Activated T-cell treated with anti-CD3 and anti-CD28 coated beads, Interleukin-2, amount 50 U/mL, for 72 hours (primary cell): ENCODE measurements at places on chromosomes 1 and 21. TPM values are rescaled to one million over a fixed set of nuclear protein-coding genes. Genes with fewer than 3 reads are reported as not detected.

- DNase-seq: no peak
- no peaks in the 10 kb centered on the region for H3K27me3 ChIP-seq
- no peak overlapping the region for H3K27ac ChIP-seq
- peaks cover 54% of the 10 kb centered on the region for H3K4me1 ChIP-seq
- H3K36me3 ChIP-seq: peaks cover 9% of the 10 kb centered on the region
These were observed 66.7 kb downstream of the OLFML2B start for GRCh38 chr1:161956930-161957329.

GRCh38 chr1:183589874-183590243, 400 bp downstream of the NCF2 start:
- no peaks in the 10 kb centered on the region for H3K27me3 ChIP-seq
- peaks cover 55% of the 10 kb centered on the region for H3K4me1 ChIP-seq
- H3K4me3 ChIP-seq: peak overlapping the region; percentile 89
- H3K27ac ChIP-seq: peak overlapping the region; percentile 83
- no peak for DNase-seq

DNA sequence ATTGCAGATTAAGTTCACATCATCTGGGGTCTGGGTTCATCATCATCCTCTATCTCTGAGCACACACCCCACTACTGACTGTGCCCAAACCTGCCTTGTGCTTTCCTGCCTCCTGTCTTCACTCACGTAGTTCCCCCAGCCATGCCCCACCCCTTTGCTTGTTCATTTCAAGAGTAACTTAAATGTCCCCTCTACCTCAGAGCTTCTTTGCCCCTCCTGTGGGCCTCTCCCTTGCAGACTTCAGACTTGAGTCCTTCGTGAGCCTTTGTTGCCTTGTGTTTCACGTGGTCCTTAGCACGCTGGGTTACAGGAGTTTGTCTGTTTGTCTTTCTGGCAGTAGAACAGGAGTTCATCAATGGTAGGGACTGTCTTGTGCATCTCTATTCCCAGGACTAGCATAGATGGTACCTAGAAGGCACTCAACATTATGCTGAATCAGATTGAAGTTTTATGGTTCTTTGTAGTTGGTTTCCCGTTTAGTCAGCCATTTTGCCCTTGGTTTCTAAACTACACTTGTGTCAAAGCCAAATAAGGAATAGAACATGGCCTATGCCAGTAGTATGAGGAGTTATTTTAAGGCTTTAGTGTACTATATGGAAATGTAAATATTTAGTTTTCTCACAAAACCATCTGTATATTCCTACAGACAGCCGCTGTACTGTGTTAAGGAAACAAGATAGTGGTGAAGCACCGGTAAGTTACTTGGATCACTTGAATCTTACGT, 86.2 kb downstream of the TTC3 start:
- H3K4me3 ChIP-seq: peak overlapping the region; percentile 53
- H3K27ac ChIP-seq: peak overlapping the region; percentile 43
- no peaks in the 10 kb centered on the region for H3K27me3 ChIP-seq
- H3K4me1 ChIP-seq: peaks cover 19% of the 10 kb centered on the region

The OR2T29 gene
- total RNA-seq: not detected

The PCBP3 gene
- total RNA-seq: 24.1 TPM

The BRINP3 gene
- total RNA-seq: not detected

DNA sequence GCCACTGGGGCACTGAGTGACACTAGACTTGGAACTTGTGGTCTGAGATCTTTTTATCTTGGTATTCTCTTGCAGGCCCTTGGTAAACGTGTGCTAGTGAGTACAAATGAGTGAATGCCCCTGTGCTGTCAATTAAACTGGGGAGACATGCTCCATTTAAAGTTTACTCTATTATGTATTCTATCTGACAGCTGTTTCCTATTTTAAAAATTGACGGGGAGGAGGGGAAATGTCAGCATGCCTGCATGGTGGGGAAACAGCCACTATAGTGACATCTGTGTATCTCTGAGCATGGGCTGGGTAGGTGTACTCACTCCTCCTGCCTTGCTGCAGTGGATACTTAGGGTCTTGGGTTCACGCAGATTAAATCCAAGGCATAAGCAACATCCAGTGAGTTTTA, 59.0 kb upstream of the IKBKE start:
- H3K27me3 ChIP-seq: no peaks in the 10 kb centered on the region
- H3K4me3 ChIP-seq: no peak overlapping the region
- H3K27ac ChIP-seq: no peak overlapping the region
- DNase-seq: no peak
- no peaks in the 10 kb centered on the region for H3K4me1 ChIP-seq

DNA sequence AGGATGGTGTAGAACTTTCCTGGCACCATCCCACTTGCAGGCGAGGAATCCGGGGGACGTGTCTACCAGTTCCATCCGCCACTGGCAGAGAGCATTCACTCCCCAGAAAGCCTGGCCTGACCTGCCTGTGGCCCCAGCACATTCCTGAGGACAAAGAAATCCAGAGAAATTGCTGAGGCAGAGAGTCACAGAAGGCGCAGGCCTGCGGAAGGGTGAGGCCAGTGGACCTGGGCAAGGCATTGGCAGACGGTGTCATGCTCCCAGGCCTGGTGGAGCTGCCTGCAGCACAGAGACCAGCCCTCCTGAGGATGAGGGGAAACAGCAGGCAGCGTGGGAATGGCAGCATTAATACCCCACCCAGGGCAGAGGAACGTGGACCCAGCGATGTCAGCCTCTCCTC, 81.2 kb upstream of the F3 start:
- H3K4me1 ChIP-seq: no peaks in the 10 kb centered on the region
- no peak overlapping the region for H3K27ac ChIP-seq
- H3K27me3 ChIP-seq: peaks cover 6% of the 10 kb centered on the region
- no peak overlapping the region for H3K4me3 ChIP-seq
- no peaks in the 10 kb centered on the region for H3K36me3 ChIP-seq
- no peak for DNase-seq

DNA sequence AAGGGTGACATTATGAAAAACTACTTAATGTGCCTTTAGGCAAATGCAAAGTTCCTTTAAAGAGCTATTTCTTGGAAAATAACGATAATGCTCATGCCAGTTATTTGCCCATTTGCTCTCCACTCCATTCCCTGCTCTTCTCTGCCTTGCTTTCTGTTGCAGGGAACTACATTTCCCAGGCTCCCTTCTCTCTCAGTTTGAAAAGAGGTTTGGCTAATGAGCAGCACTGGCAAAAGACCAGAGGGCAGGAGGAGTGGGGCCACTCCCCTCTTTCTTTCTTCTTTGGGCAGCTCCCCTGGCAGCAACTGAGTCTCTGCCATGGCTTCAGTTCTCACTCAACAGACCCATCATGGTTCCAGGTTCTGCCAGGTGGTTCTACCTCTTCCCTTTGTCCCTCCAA, 130.5 kb downstream of the RWDD3 start:
- no peak for DNase-seq
- H3K36me3 ChIP-seq: no peaks in the 10 kb centered on the region
- H3K4me3 ChIP-seq: no peak overlapping the region
- no peaks in the 10 kb centered on the region for H3K4me1 ChIP-seq
- H3K27me3 ChIP-seq: no peaks in the 10 kb centered on the region
- H3K27ac ChIP-seq: no peak overlapping the region

GRCh38 chr1:198493329-198493728, 47.2 kb downstream of the ATP6V1G3 start:
- no peak overlapping the region for H3K27ac ChIP-seq
- no peaks in the 10 kb centered on the region for H3K36me3 ChIP-seq
- H3K4me1 ChIP-seq: peaks cover 12% of the 10 kb centered on the region
- no peak for DNase-seq
- H3K27me3 ChIP-seq: no peaks in the 10 kb centered on the region
- H3K4me3 ChIP-seq: no peak overlapping the region

- H3K4me1 ChIP-seq: no peaks in the 10 kb centered on the region
- peak overlapping the region; percentile 38 for H3K4me3 ChIP-seq
- DNase-seq: peak; percentile 31
- H3K27me3 ChIP-seq: peaks cover 69% of the 10 kb centered on the region
- H3K27ac ChIP-seq: no peak overlapping the region
These were observed 375.7 kb upstream of the CAMK1G start for GRCh38 chr1:209207701-209208286.

GRCh38 chr1:17119773-17120480, 676 bp upstream of the PADI2 start:
- H3K36me3 ChIP-seq: no peaks in the 10 kb centered on the region
- no peak overlapping the region for H3K27ac ChIP-seq
- DNase-seq: no peak
- H3K27me3 ChIP-seq: peaks cover 43% of the 10 kb centered on the region

The CHRM3 gene
- total RNA-seq: 0.28 TPM

GRCh38 chr1:10865518-10866320, 69.3 kb upstream of the CASZ1 start:
- DNase-seq: no peak
- peak overlapping the region; percentile 30 for H3K4me3 ChIP-seq
- no peak overlapping the region for H3K27ac ChIP-seq

DNA sequence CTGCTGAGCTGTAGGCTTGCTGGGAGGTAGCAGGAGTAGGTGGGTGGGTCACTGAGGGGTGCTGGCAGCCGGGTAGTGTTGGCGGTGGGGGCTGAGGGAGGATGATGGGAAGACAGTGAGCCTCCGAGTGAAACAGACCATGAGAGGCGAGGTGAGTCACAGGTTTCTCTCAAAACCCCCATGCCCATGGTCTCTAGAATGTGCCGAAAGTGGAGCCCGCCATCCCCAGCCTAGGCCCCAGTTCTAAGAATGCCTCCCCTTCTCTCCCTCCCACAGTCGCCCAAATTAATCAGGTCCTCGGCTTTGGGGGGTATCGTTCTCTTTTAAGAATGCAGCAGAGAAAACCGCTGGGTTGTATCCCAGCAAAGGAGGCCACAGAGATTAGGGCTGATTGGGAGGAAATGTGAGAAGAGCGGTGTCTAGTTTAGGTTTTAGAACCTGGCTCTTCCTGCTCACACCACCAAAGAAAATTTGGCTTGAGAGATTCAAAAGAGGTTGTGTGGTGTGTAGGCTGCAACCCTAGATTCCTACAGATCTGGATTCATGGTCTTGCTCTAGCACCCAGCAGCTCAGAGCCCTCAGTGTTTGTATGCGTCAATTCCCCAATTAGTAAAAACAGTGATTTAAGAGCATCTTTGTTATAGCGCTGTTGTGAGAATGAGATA, 27.7 kb upstream of the IL19 start:
- H3K4me3 ChIP-seq: peak overlapping the region; percentile 31
- peak; percentile 69 for DNase-seq
- no peaks in the 10 kb centered on the region for H3K36me3 ChIP-seq
- peaks cover 78% of the 10 kb centered on the region for H3K4me1 ChIP-seq
- H3K27me3 ChIP-seq: no peaks in the 10 kb centered on the region
- H3K27ac ChIP-seq: no peak overlapping the region

- no peaks in the 10 kb centered on the region for H3K27me3 ChIP-seq
- peaks cover 7% of the 10 kb centered on the region for H3K36me3 ChIP-seq
- H3K4me3 ChIP-seq: no peak overlapping the region
- DNase-seq: no peak
These were observed 100.4 kb downstream of the ACBD6 start for GRCh38 chr1:180402001-180402400.

- no peaks in the 10 kb centered on the region for H3K27me3 ChIP-seq
- no peak overlapping the region for H3K4me3 ChIP-seq
- DNase-seq: peak; percentile 72
- peaks cover 25% of the 10 kb centered on the region for H3K4me1 ChIP-seq
These were observed 73.5 kb downstream of the BACH1 start for GRCh38 chr21:29372063-29372802.

GRCh38 chr1:85816606-85817005, 108.4 kb upstream of the ZNHIT6 start:
- no peak for DNase-seq
- no peaks in the 10 kb centered on the region for H3K27me3 ChIP-seq
- H3K4me3 ChIP-seq: no peak overlapping the region
- H3K4me1 ChIP-seq: no peaks in the 10 kb centered on the region

DNA sequence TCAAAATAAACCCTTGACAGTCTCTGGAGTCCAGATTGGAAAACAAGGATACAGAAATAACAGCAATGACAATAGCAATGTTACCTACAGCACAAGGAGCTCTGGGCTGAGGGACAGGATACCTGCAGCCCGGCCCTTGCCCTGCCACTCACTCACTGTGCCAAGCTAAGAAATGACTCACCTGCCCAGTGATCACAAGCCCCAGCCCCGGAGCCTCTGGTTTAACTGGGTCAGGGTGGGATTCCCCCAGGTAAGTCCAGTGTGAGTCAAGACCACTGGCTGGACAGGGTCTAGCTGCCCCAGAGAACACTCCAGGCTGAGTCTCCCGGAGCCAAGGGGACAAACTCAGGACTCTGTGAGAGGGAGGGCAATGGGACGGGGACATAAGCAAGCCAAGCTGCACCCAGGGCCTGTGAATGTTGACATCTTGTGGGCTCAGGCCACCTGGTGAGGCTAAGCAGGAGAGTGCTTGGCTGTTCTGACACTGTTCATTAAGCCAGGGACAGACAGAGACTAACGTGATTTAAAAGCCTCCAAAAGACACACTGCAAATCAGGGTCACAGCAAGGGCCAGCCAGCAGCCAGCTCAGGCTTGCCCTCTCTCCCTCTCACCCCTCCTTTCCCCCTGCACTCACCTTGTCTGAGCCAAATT, 64.1 kb downstream of the MIS18A start:
- no peak overlapping the region for H3K4me3 ChIP-seq
- H3K27ac ChIP-seq: no peak overlapping the region
- no peaks in the 10 kb centered on the region for H3K36me3 ChIP-seq
- no peaks in the 10 kb centered on the region for H3K4me1 ChIP-seq
- no peaks in the 10 kb centered on the region for H3K27me3 ChIP-seq

The OR6N1 gene
- total RNA-seq: not detected

DNA sequence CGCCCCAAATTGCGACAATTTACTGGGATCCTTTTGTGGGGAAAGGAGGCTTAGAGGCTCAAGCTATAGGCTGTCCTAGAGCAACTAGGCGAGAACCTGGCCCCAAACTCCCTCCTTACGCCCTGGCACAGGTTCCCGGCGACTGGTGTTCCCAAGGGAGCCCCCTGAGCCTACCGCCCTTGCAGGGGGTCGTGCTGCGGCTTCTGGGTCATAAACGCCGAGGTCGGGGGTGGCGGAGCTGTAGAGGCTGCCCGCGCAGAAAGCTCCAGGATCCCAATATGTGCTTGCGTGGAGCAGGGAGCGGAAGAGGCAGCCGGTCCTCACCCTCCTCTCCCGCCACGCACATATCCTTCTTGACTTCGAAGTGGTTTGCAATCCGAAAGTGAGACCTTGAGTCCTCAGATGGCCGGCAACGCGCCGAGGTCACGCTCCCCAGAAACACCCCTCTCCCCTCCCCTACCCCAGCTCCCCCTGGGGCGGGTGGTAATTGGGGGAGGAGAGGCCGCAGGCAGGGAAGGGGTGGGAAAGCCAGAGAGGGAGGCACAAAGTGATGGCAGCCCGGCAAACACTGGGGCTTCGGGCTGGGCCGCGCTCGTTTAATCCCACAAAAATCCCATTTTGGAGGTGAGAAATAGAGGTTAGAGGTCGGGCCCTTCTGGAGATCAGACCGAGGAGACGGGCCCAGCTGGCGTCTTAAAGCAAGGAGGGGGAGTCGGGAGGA, 6.2 kb downstream of the SIM2 start:
- H3K4me1 ChIP-seq: peaks cover 62% of the 10 kb centered on the region
- no peak overlapping the region for H3K27ac ChIP-seq
- H3K27me3 ChIP-seq: peaks cover 84% of the 10 kb centered on the region
